SJSA1 (cell line): ENCODE measurements at places on chromosomes 12 and 14.

DNA sequence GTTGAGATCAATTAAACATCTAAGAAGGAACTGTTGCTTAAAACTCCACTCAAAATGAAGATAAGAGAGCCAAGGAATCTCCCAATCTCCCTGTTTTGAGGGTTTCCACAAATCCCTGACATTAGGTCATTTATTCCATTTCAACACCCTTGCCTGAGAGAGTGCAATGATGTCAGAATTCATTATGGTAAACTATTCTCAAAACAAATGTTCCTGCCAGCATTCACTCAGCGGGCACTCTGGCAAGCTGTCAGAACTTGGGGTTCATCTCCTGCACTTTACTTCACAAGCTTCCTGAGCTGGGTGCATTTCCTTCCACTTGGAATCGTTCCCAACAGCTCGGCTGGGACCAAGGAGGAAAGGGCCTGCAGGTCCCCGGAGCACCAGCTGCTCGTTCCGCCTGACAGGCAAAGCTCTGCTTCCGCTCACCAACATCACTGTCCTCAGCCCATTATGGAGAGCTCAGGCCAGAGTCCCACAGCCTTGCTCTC lies 117.8 kb downstream of the TTC7B start:
- no peak for DNase-seq

- DNase-seq: no peak
These were observed 19.6 kb upstream of the FBXO33 start for GRCh38 chr14:39451811-39452210.

DNA sequence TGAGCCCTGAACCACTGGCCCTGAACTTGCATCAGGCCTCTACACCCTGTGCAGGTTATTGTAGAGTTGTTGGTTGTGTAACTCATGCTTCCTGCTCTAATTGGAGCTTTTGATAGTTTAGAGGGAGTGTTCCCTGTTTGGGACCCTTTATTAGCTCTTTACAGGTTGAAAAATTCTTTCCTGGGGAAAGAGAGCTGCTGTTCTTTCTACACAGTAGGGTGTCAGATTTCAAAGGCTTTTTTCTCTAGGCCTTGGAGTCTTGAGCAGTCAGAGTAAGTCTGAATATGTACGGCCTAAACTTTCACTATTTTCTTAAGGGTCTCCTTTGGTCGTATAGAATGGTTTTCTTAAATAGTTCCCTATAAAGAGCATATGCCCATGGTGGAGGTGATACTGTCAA lies 60.8 kb upstream of the NEDD1 start:
- DNase-seq: no peak

DNA sequence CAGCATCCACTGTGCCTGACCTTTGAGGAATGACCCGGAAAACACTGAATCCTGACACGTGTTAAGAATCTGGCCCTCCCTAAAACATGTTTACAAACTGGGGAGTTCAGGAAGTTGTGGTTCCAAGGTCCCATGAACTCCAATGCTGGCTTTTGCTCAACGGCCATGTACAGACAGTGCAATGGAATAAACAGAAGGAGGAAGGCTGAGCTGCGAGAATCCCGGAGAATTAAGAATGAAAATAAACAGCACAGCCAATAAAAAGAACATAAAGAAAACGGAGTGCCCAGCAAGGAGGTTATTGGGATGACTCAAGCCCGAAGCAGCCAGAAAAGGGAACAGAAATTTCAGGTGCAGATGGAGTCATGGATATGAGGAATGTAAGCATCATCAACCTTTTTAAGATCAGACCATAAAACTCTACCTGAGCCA lies 32.3 kb downstream of the BCL11B start:
- DNase-seq: peak; percentile 62

GRCh38 chr14:105474483-105475268 lies at the start of gene CRIP2:
TSS of gene CRIP2 (plus strand) at chr14:105474821. CDS start at chr14:105474863, 42 bp downstream.
- no peak for DNase-seq

GRCh38 chr12:101045486-101046464 lies 164.3 kb downstream of the SLC5A8 start:
- DNase-seq: no peak

DNA sequence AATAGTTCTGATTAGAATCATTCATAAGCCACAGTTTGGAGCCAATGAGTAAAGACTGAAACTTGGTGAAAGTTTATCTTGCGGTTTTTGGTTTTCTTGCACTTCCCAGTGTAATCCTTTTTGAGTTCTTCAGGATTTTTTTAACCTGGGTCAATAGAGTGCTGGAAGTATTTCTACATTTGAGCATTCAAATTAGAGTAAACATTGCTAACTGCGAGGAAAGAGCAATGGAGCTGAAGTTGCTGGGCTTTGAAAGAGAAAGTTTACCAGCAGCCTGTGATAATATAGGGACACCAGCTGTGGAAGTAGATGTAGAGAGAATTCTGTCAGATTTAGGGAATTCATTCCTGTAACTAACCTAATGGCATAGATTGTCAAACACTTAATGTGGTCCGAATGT lies 30.3 kb downstream of the ANO6 start:
- peak; percentile 73 for DNase-seq

DNA sequence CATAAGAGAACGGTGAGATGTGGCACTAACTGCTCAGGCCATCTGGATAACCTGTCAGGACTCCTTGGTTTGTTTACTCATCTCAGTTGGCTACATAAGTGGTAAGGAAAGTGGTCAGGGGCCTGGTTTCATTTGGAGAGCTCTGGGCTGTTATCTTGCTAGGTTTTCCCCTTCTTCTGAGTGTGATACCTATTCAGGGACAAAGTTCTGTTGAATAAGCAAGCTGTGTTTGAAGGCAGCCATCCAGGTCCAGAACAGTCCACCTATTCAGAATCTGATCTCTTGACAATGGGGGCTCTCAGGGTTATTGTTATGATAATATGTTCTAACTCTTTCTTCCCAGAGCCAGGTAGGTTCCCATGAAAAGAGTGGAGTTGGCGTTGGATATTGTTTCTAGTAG lies 194.9 kb downstream of the PAH start:
- no peak for DNase-seq

GRCh38 chr14:51219473-51220448 lies 20.3 kb upstream of the TMX1 start:
- DNase-seq: no peak
